ENCODE measurements at places on chromosomes 7 and 10.

DNA sequence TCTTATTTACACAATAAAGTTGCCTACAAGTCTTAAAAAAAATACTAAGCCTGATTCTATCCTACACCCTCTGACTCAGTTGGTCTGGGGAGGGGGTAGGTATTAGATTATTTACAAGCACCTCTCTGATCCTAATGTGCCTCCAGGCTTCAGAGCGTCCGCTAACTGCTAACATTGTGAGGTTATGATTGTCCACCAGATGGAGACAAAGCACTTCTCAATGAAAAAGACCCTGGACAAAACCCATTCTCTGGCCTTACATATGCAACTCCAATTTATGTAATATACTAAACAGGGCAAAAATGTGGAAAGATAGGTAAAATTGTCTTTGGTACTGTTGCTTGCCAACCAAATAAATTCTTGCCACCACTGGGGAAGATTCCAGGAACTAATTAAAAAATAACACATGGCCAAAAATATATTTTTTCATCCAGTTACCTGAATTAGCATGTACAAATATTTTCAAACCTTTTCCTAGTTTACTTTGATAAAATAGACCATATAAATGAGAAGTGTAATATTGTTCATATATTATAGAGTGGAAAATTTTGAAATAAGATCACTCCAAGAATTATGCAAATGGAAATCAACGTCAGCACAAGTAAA is 92.4 kb downstream of the KIF20B start:
- peak; percentile 14 for DNase-seq

DNA sequence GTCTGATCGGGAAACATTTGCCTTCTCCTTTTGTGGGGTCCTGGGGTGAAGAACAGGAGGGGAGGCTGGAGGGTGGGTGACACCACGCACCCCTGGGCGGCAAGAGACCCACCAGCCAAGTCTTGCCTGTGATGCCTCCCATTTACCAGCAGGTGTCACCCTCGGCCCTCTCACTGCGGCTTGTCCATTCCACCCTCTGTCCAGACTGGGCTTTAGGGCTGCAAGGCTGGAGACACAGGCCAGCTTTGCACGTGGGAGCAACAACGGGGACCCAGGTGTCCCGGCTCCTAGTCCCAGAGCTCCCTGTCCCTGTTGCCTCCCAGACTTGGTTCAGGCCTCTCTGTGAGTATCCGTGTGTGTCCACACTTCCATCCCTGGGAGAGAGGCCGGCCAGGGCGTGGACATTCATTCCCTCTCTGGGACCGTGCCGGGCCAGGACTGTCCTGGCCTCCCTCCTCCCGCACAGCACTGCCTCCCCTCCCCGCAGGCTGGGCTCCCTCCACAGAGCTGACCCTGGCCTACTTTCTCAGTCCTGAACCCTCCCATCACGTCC is 36.2 kb upstream of the GTF2IRD1 start:
- peak; percentile 41 for DNase-seq

DNA sequence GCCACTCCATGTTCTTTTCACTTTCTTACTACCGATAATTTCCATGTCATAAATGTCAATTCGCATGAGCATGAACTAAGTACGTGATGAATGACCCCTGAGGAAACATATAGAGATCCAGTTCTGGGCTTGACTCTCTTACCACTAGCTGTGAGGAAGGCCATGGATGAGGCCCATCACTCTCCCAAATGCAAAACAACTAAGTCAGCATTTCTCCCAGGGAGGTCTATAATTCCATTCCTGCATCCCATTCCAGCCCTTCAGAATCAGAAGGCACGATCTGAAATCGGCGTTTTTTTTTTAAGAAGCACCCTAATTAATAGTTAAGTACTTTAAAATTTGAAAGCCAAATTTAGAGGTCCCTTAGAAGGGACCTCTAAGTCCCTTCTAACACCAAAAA is 116.5 kb downstream of the CABCOCO1 start:
- no peak for DNase-seq

GRCh38 chr10:127563718-127564553 is 14.8 kb downstream of the NPS start:
- DNase-seq, result no peak

DNA sequence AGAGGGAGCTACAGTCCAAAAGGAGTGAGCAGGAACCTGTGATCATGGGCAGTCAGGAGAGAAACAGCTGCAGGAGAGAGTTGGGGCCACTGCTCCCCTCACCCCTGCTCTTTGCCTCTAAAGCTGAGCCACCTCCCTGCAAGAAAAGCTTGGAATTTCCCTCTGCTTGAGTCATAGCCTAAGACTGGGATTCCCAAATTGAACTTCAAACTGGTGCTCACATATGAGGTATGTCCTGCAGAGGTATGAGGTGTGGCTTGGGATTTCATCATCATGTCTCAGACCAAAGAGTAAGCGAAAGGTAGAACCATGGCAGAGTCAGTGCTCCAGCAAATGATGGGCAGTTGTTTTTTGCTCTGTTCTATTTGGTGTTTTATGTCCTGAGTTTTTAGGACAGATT is 237.1 kb upstream of the NRP1 start:
- no peak for DNase-seq

GRCh38 chr10:66234872-66235271 is 691.0 kb upstream of the LRRTM3 start:
- no peak for DNase-seq

- no peak for DNase-seq
Measured at GRCh38 chr7:132866144-132866531, 215.8 kb downstream of the CHCHD3 start.

GRCh38 chr7:84389242-84389641 is 194.7 kb upstream of the SEMA3A start:
- no peak for DNase-seq

- DNase-seq, result no peak
Measured at GRCh38 chr7:5380350-5381070, 43.1 kb downstream of the TNRC18 start.

DNA sequence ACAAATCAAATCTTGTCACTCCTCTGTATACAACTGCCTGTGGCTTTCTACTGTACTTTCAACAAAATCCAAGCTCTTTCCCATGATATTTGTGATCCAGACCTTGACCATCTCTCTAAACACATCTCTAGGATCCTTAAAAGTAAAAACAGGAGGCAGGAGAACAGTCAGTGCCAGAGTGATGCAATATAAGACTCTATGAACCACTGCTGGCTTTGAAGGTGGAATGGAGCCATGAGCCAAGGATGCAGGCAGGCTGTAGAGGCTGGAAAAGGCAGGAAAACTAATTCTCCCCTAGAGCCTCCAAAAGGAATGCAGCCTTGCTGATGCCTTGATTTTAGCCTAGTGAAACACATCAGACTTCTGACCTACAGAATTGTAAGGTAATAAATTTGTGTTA is 45.5 kb upstream of the LRRN3 start:
- no peak for DNase-seq

DNA sequence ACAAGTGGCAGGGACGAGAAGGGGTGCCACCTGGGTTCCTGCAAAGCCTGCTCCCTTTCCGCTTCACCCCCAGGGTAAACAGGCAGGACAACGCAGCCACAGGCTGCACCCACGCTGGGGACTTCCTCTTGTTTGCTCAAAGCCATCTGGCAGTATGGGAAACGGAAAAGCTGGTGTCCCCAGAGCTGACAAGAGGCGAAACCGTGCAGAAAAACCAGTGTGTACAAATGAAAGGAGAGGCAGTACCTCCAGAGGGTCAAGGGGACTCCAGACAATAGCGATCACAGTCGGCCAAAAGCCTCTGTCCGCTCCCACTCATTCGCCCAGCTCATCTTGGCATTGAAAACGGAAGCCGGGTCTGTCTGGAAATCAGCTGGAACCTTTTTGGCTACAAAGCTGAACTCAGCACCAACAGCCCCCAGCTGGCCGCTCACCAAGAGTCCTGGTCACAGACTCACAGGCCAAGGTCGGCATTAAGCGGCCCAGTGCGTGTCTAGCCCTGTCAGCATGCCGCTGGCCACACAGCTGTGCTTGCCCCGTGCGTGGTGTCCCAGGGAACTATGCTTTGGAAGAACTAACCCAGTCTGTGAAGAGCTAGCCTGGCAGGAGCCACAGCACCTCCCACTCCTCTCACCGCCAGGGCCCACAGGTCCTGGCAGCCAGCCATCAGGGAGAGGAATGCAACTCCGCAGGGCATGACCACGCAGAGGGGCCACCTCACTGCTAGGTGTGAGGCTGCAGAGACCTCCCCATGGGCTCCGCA is 10.4 kb downstream of the TNS3 start:
- DNase-seq, result no peak

- no peak for DNase-seq
Measured at GRCh38 chr10:114404171-114405010, at the start of gene AFAP1L2. Gene AFAP1L2, minus strand, starts transcription at chr10:114404502. Its CDS starts 47 bp downstream, at chr10:114404455.

GRCh38 chr7:105567821-105568220 is 13.5 kb downstream of the EFCAB10 start:
- no peak for DNase-seq

DNA sequence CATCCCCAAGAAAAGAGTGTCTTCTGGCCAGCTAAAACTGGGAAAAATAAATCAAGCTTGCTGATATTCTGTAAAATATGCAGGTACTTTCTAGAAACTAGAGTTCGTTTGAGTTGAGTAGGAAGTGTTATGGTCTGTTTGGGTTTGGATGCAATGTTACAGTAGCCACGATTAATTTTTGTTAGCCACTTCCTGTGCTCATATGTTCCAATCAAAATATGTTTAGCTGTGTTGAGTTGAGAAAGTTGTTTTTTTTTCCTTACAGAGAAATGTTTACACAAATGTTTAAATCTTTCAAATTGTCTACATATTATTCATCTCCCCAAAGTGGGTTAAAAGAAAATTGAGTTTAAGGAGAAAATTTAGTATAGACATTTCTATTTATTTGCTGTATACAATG is 11.3 kb upstream of the LAMB1 start:
- no peak for DNase-seq

DNA sequence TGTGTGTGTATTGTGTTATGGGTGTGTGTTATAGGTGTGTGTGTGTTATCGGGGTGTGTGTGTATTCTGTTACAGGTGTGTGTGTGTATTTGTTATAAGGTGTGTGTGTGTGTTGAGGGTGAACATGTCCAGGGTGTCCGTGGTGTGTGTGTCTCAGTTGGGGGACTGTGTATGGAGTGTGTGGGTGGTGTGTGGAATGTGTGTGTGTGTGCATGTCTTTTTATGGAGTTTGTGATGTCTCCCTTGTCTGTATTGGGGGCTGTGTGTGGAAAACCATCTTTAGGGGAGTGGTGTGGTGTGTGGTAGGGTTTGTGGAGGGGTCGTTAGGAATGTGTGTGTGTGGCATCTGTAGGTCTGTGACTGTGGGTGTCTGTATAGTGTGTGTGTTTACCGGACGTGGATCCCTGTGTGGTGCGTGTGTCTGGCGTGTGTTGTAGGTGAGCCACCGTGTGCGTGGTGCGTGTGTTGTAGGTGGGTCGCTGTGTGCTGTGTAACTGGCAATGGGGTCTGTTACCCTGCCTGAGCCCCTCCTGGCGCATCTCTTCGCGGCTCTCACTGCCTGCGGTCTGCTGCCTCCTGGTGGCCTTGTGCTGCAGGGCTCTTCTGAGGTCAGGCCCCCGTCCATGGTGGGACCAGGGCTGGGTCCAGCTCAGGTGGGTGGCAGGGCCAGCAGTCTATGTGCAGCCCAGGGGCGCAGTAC is 61.7 kb downstream of the PALD1 start:
- DNase-seq, result no peak

- no peak for DNase-seq
Measured at GRCh38 chr10:118546479-118546878, 49.0 kb downstream of the PRLHR start.

DNA sequence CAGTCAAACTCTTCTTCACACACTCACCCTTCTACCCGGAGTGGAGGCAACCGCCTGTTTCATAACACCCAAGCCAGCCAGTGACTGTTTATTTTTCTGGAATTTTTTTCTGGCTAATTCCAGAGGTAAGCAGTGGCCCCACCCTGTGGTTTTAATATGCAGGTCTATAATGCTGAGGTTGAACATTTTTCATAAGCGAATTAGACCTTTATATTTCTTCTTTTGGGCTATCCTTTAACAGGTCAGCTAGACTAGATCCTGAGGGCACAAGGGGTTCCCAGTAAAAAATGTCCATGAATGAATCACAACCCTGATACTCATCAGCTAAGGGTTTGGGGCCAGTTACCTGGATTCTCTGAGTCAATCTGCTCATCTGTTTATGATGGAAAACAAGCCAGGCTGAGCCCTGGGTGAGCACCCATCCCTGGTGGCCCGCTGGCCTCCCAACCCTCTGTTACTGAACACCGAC is 76.2 kb downstream of the GRB10 start:
- DNase-seq, result no peak

DNA sequence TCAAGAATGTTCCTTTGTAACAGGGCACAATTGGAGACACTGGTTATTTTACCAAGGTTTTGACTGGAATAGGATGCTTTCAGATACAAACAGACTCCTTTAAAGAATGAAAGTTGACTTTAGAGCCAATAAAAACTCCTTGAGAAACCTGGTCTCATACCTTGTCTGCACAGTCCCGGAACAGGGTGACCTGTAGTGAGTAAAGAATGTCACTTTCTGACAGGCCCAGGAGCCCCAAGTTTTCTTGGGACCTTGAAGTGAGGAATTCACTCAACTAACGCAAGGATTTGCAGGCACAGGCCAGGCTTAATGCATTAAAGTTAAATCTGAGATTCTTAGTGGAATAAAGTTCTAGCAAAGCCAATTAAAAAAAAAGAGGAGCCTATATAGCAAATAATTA is 11.5 kb upstream of the GARS1 start:
- DNase-seq, result no peak

DNA sequence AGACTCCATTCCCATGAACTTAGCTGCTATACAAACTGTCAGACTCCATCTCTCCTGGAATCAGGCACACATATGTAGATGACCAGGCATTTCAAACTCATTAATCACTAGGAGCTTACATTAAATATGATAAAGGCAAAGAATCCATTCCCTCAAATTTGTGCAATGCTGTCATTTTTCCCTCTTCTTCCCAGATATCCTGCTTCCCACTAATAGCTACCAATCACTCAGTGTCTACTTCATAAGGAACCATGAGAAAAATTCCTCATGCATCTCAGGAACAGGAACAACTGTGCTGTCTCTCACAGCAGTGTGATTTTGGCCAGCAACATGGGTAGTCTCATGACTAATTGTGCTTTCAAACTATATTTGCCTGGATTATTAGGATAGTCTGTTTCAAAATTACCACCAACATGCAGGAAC is 133.9 kb downstream of the DKK1 start:
- DNase-seq, result no peak

- DNase-seq, result no peak
Measured at GRCh38 chr7:139078399-139078798, 31.1 kb downstream of the ZC3HAV1 start.

DNA sequence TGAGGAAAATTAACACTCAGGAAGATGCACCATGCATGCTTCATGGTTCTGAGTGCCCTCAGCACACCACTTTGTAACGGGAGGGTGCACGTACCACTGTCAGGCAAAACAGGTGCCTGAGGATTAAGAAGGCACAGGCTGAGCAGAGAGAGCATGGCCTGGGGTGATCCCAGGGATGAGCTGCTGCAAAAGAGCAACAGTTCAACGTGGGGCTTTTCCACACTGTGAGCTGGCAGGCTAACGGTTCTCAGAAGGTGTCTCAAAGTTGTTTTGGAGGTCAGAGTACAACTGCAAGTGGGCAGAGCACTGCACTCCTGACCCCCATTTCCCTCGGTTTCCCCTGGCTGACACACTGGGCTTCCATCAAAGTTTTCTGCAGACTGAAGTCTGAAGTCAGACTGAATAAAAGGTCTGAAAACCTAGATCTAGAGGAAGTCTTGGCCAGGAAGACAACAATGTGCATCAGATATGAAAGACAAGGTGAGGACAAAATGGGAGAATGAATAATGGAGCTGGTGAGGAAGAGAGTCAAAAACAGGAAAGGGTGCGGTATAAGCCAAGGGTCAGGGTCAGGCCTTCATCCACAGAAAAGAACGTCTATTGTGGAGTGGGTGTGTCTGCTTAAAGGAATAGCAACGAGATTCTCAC is 20.5 kb downstream of the ZNF438 start:
- no peak for DNase-seq
